Germinal center (tissue), 1 donor: ENCODE measurements at places on chromosomes 13 and 19.

DNA sequence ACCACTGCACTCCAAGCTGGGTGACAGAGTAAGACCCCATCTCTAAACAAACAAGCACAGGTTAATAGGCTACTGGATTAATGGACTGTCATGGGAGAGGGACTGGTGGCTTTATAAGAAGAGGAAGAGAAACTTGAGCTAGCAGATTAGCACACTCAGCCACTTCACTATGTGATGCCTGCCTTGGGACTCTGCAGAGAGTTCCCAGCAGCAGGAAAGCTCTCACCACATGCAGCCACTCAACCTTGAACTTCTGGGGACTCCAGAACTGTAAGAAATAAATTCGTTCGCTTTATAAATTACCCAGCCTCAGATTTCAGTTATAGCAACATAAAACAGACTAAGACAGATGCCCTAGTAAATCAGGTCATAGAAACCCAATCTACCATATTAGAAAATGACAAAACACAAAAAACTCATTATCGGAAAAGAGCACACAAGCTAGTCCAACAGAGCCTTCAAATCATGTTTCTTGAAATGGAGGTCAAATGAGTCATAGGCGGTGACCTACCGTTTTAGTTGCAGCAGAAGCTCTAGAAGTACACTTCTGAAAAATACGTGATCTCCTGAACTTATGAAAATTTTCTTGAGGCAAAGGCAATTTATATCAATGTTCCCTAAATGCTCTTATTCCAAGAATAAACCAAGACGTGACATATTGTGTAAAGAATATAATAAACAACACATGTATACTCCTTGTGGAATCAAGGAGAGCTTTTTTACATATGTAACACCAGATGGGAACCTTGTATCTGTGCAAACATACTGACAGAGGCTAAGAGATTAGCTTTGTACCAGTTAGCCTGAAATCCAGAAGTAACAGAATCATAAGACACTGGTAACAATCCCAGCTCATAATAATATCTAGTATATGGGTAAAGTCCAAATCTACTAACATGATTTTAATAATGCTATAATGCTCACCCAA, 340.9 kb upstream of the SGCG start:
- no peak for DNase-seq

- no peak for DNase-seq
Observed at GRCh38 chr13:58531614-58532013, 900.1 kb downstream of the PCDH17 start.

- no peak for DNase-seq
Observed at GRCh38 chr19:5225486-5226345, 114.9 kb downstream of the PTPRS start.

GRCh38 chr13:31207661-31208552, 8.1 kb downstream of the B3GLCT start:
- no peak for DNase-seq

GRCh38 chr19:13797058-13797440, 1.8 kb downstream of the ZSWIM4 start:
- no peak for DNase-seq

DNA sequence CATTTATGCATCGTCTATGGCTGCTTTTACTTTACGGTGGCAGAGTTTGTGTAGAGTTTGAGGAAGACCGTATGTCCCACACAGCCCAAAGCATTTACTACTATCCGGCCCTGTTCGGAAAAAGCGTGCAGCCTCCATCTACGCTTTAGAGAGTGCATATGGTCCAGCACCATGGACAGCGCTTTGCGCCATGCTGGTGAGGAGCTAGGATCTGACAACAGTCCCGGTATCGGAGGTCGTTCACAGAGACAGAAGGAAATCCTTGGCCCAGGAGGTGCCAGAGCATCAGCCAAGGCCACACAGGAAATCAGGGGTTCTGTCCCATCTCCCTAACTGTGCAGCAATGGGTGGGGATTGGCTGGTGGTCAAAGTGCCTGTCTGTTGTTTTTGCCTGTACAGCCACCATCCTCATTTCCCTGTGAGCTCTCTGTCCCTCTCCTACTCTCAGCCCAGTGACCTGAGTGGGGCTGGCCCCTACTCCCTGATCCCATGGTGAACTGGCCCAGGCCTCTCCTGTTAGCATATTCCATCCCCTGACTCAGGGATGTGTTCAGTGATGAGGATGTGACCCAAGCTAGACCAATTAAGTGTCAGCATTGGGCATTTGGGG, 16.2 kb upstream of the PRODH2 start:
- DNase-seq, result peak; percentile 38

- DNase-seq, result no peak
Observed at GRCh38 chr19:28425046-28425931, 787.7 kb downstream of the UQCRFS1 start.

GRCh38 chr19:40724855-40725254, 7.9 kb downstream of the ITPKC start:
- no peak for DNase-seq

DNA sequence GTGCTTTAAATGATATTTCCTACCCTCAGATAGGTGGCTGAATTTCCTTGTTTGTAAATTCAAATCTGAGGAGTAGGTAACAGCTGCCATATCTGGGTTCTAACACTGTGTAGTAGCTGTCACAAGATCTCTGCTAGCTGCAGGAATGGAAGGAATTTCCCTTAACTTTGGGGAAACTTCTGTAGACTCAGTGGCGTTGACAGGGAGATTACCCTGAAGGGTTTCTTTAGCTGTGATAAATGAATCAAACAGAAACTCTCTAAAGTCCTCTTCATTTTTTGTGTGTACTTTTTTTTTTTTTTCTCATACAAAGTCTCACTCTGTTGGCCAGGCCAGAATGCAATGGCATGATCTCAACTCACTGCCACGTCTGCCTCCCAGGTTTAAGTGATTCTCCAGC, 5.3 kb upstream of the EPSTI1 start:
- no peak for DNase-seq
